ENCODE measurements at places on chromosomes 6 and 20. TPM values are rescaled to one million over a fixed set of nuclear protein-coding genes. Genes with fewer than 3 reads are reported as not detected.
A peak's percentile ranks its signal among the peaks of the same experiment; 100 is the strongest.

- no peak for DNase-seq
Observed at GRCh38 chr20:17940224-17940971, 28.2 kb downstream of the SNX5 start.

The FAM83C gene
- total RNA-seq, result 0.21 TPM

DNA sequence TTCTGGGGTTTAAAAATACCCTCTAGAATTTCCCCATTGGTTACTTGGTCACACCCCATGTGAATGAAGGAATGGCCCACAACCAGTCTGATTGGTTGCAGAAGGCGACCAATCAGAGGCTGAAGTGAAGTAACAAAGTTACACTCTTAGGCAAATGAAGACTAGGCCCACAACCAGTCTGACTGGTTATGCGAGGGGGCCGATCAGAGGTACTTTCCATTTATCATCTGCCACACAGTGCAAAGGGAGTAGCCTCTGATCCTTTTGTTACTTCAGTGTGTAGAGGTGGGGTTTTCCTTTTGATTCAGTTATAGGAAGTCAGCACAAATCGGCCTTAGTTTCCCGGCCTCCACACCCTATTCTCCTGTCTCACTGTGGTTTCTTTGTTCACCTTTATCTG lies 61.2 kb upstream of the SGK1 start:
- DNase-seq, result peak; percentile 64

The RNF39 gene
- total RNA-seq, result 0.11 TPM

The TRAPPC3L gene
- total RNA-seq, result 0.42 TPM

The EGFL8 gene
- 17.6 TPM for total RNA-seq

- DNase-seq, result no peak
Observed at GRCh38 chr6:129239825-129240491, 357.0 kb downstream of the LAMA2 start.

GRCh38 chr6:111596784-111597183 lies 8.9 kb downstream of the TRAF3IP2 start:
- DNase-seq, result no peak

GRCh38 chr20:44856856-44857448 lies 28.6 kb upstream of the YWHAB start:
- DNase-seq, result no peak

DNA sequence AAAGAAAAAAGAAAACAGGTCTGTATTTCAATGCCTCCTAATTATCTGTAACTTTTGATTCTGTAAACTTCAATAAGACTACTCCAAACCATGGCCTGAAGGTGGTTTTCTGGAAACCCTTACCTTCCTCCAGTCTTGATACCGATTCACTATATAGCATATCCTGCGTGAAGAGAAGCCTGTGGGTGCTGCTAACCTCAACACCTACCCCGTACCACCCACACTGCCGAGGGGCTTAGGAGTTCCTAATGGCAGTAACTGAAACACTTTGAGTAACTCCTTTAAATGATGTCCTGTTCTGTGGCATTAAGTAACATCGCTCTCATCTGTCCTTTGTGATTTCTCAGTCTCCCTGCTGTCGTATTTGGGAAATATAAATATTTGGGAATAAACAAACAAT lies 104.5 kb upstream of the CARMIL1 start:
- DNase-seq, result no peak

The SYNDIG1 gene
- 2.2 TPM for total RNA-seq

- peak; percentile 8 for DNase-seq
Observed at GRCh38 chr20:5569021-5569420, 181.2 kb upstream of the SHLD1 start.

DNA sequence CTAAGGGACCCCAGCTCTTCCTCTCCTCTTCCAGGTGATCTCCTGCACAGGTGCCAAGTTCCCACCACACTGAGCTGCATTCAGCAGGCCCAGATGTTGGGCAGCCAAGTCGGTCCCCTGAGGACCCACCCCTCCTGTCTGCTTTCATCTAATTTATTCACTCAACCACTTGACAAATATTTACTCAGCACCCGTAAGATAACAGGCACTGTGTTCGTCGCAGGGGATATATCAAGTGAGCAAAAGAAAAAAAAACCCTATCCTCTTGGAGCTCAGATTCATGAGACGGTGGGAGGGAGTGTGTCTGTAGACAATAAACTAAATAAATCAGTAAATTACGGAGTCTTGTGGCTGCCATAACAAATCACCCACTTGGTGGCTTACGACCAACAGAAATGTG lies 143.6 kb downstream of the MRPL14 start:
- DNase-seq, result no peak

DNA sequence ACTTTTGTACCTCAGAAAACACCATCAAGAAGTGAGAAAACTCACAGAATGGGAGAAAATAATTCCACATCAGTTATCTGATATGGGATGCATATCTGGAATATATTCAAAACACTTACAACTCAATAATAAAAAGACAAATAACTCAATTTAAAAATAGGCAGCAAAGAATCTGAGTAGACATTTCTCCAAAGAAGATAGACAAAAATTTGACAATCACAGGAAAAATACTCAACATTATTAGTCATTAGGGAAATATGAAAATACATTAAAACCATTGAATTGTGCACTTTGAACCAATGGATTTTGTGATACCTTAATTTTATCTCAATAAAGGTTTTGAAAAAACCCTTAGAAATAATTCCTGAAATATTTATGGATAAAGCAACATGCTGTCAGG lies 36.9 kb upstream of the STMND1 start:
- no peak for DNase-seq

- no peak for DNase-seq
Observed at GRCh38 chr6:39706819-39707335, 18.3 kb downstream of the KIF6 start.

The FNDC1 gene
- 31.6 TPM for total RNA-seq

The SLC16A10 gene
- 5.4 TPM for total RNA-seq

DNA sequence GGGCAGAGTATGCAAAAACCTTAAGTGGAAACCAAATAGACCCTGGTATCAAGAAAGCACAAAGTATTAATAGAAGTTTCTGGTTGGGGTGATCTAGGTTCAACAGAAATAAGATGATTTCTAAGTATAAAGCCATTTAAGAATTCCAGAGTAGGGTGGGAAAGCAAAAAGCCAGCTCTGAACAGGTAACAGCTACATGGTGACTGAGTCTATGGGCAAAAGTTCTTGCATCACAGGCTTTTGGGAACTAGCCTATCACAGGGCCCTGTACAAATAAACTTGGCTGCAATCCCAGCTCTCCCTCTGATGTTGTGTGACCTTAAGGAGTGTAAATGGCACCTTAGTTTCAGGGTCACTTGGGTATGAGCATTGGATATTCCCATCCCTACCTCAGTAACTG lies 5.5 kb downstream of the TCF19 start:
- no peak for DNase-seq

The RIN2 gene
- total RNA-seq, result 45.5 TPM

- DNase-seq, result no peak
Observed at GRCh38 chr6:107290491-107290890, 168.9 kb downstream of the PDSS2 start.
